Memory B cell (primary cell): ENCODE measurements at places on chromosomes 6 and 20.
A peak's percentile ranks its signal among the peaks of the same experiment; 100 is the strongest.

DNA sequence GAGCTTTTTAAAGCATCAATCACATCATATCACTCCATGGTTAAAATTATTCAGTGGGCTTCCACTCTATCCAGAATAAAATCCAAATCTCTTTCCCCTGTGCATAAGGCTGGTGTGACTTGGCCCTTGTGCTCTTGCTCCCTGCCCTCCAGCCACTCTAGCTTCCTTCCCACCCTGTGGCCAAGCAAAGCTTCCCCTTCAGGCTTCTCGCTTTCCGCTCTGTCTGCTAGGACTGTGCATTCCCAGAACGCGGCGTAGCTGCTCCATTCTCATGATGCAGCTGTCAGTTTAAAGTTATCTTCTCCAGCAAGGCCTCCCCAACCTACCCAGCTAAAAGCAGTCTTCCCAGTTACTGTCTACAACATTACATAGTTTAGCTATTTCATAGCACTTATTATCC, 19.4 kb upstream of the KCNK16 start:
- H3K27ac ChIP-seq = no peak overlapping the region
- peaks cover 9% of the 10 kb centered on the region for H3K27me3 ChIP-seq
- no peak overlapping the region for H3K4me3 ChIP-seq
- DNase-seq = no peak
- peaks cover 16% of the 10 kb centered on the region for H3K4me1 ChIP-seq
- H3K36me3 ChIP-seq = peaks cover 4% of the 10 kb centered on the region

DNA sequence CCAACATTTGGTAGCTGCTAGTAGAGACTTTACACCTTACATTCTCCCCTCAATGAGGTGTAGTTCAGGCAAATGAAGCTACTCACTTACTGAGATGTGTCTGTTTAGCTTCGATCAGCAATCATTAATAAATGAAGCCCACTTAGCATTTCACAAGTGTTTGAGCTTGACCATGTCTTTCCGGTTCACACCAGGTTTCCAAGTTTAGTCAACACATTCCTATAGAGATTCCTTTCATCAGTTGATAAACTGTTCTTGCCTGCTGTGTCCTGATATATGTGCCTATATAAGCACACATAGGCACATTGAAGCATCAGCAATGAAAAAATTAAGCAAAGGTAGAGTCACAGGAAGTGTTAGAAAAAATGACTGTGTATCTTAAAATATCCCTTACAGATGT, 150.0 kb downstream of the BTBD3 start:
- H3K36me3 ChIP-seq = no peaks in the 10 kb centered on the region
- no peaks in the 10 kb centered on the region for H3K27me3 ChIP-seq
- no peak for DNase-seq
- H3K4me1 ChIP-seq = no peaks in the 10 kb centered on the region
- H3K27ac ChIP-seq = no peak overlapping the region

GRCh38 chr20:51791626-51792025, 10.7 kb downstream of the SALL4 start:
- H3K27me3 ChIP-seq = peaks cover 6% of the 10 kb centered on the region
- no peaks in the 10 kb centered on the region for H3K4me1 ChIP-seq
- no peaks in the 10 kb centered on the region for H3K36me3 ChIP-seq
- no peak overlapping the region for H3K27ac ChIP-seq
- H3K4me3 ChIP-seq = no peak overlapping the region

DNA sequence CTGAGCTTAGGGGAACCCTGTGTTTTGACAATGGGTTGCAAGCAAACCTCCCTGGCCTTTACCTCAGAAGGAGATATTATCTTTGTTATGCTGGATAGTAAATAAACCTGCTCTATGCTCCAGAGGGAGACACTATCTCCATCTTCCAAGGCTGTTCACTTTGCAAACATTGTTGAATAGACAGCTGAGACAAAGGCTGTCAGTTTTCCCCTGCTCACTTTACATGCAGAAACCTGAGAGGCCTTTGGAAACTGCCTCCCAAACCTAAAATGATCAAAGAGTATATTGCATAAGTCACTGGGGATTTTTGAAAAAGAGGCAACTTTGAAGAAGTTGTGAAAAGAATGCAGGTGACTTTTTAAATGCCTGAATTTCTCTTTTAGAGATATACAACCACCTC, 61.6 kb downstream of the MRAP2 start:
- H3K27me3 ChIP-seq = peaks cover 2% of the 10 kb centered on the region
- no peaks in the 10 kb centered on the region for H3K36me3 ChIP-seq

- no peak for DNase-seq
- H3K4me3 ChIP-seq = no peak overlapping the region
- no peaks in the 10 kb centered on the region for H3K4me1 ChIP-seq
- H3K27ac ChIP-seq = no peak overlapping the region
- no peaks in the 10 kb centered on the region for H3K36me3 ChIP-seq
- H3K27me3 ChIP-seq = no peaks in the 10 kb centered on the region
These were observed 17.0 kb upstream of the SAMD3 start for GRCh38 chr6:130239755-130240154.

DNA sequence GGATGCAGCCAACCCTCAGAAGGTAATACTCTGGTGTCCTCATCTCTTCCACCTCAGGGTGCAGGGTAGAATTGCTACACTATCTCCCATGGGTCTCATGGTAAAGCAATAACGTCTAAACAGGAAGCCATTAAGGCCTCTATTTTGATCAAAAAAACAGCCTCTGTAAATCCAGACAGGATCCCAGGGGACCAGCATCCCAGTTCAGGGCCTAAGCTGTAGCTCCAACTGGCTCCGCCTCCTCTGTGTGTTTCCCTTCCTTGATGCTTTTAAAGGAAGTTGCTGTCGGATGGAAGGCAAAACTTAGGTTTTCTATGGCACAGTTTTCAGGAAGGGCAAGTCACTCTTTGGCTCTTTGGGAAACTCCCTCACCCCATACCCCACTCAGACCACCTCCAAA, 222.0 kb downstream of the MAFB start:
- no peaks in the 10 kb centered on the region for H3K27me3 ChIP-seq
- H3K4me3 ChIP-seq = no peak overlapping the region
- no peaks in the 10 kb centered on the region for H3K36me3 ChIP-seq
- H3K27ac ChIP-seq = peak overlapping the region; percentile 89

GRCh38 chr6:133503336-133503729, 262.2 kb downstream of the EYA4 start:
- no peak overlapping the region for H3K4me3 ChIP-seq
- no peak overlapping the region for H3K27ac ChIP-seq

DNA sequence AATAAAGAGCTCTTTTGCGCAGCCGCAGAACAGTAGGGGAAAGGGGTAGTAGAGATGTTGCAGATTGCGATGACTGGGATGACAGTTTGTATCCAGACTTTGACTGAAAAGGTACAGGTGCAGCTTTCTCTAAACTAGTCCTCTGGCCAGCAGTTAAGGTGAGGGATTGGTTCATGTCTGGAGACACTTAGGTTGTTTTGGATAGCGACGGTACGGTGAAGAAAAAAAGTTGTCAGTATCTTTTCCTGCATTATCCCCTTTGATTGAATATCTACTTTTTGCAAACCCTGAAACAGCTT, 537 bp downstream of the PRR3 start:
- H3K27me3 ChIP-seq = no peaks in the 10 kb centered on the region
- peaks cover 22% of the 10 kb centered on the region for H3K4me1 ChIP-seq
- peak overlapping the region; percentile 97 for H3K27ac ChIP-seq
- peaks cover 16% of the 10 kb centered on the region for H3K36me3 ChIP-seq
- no peak for DNase-seq
- peak overlapping the region; percentile 98 for H3K4me3 ChIP-seq

DNA sequence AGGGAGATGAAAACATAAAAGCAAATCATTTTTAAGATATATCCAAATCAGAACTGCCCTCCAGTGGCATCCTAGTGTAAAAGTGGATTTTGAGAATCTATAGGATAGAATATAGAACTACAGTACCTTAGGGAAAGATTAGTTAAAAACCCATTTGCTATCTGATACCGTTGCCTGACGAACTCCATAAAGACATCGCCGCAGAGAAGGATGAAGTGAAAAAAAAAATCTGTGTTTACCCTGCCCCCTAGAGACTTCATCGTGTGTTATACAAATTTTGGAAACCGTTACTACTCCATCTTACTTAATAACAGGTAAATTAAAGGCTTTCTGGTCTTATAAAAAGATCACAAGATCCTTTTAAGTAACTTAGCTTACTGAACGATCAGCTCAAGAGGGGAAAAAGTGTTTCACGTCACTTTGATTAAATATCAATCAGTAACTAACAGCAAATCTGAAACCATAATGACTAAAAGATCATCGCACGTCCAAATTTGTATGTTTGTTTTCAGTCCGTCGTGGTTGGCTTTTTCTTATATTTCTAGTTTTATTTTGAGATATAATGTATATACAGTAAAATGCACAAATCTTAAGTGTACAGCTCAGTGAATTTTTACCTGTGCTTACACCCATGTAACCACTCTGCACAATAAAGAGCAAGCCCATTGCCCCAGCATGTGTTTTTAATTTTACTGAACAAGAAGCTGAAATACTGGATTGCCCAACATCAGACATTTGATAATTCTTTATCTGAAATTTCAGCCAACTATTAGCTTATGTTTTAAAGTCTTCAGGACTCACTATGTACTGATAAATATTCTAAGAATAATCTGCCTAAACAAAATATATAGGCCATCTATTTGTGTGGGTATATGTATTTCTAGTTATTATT, 881 bp upstream of the MCM3 start:
- H3K27ac ChIP-seq = no peak overlapping the region
- H3K4me3 ChIP-seq = no peak overlapping the region
- H3K27me3 ChIP-seq = no peaks in the 10 kb centered on the region
- peaks cover 11% of the 10 kb centered on the region for H3K36me3 ChIP-seq
- no peak for DNase-seq

GRCh38 chr6:32868257-32868788, 14.3 kb downstream of the PSMB9 start:
- no peak overlapping the region for H3K4me3 ChIP-seq
- H3K27me3 ChIP-seq = no peaks in the 10 kb centered on the region
- H3K36me3 ChIP-seq = no peaks in the 10 kb centered on the region
- peak; percentile 88 for DNase-seq

- no peak overlapping the region for H3K27ac ChIP-seq
- no peak overlapping the region for H3K4me3 ChIP-seq
- DNase-seq = no peak
- peaks cover 9% of the 10 kb centered on the region for H3K36me3 ChIP-seq
These were observed 84.7 kb downstream of the TRMT6 start for GRCh38 chr20:5865604-5866003.

DNA sequence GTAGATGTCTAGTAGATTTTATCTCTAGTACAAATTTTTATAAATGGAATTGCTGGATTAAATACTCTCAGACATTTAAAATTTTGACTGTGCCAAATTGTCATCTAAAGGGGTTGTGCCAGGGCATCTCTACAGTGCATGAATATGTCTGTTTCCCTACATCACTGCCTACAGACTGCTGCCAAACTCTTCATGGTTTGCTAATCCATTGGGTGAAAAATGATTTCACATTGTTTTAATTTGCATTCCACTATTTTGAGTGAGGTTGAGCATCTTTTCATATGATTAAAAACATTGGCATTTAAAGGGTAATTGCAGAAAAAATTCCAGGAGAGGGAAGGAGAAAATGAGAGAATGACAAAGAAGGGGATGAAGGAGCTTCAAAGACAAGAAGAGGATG, 267.7 kb upstream of the RNF24 start:
- H3K4me3 ChIP-seq = no peak overlapping the region
- no peak for DNase-seq
- no peaks in the 10 kb centered on the region for H3K4me1 ChIP-seq
- H3K27me3 ChIP-seq = peaks cover 2% of the 10 kb centered on the region

DNA sequence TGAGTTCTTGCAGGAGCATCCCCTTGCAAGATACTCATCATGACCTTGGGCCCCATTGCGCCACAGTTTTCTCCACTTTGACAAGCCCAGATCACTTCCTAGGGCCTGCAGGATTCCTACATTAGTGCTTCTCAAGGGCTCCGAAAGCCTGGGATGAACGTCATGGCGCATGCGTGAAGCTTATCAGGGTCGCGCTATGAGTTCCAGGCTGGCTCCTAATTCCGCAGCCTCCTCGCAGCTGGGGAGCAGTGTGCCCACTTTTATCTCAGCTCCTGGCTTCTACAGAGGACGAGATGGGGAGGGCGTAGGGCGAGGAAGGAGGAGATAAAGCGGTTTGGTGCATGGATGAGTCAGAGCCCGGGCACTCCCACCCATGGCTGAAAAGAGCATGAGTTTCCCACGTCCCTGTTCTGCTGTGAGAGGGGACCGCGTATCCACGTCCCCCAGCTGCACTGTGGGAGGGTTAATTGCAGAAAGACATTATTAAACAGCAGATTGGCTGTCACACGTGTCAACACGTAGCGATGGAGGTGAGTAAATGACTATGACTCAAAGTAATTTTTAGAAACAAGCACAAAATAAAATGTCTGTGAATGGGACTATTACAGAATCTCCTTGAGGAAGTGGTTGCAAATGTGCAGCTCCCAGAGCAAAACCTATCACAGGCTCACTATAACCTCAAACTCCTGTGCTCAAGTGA, 72.9 kb upstream of the DSP start:
- H3K27ac ChIP-seq = no peak overlapping the region
- H3K4me1 ChIP-seq = peaks cover 8% of the 10 kb centered on the region
- no peak for DNase-seq
- no peak overlapping the region for H3K4me3 ChIP-seq

DNA sequence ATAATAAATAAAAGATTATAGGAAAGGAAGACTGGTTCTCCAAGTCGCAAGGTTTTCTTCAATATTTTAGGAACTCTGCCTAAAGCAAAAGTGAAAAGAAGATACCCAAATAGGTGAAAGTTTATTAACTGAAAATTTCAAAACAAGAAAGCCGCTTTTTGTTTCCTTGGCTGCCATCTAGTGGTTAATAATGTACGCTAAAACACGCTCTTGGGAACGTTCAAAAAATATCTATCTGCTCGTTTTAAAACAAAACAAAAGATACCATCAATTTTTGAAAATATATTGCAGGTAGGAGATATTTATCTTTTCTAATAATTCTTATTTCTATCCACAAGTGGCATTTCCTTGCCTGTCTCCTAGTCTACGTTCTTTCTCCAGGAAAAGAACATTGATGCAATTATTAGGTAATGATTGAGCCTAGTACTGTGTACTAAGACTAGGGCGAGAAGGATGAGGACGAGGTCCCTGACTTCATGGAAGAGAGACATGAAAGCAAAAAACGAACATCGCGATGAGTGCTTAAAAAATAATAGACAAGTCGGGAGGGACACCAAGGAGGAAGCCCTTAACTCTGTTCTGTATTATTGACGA, 97.2 kb downstream of the SPTLC3 start:
- H3K36me3 ChIP-seq = no peaks in the 10 kb centered on the region
- no peaks in the 10 kb centered on the region for H3K4me1 ChIP-seq
- H3K27ac ChIP-seq = no peak overlapping the region
- DNase-seq = no peak
- H3K4me3 ChIP-seq = no peak overlapping the region
- H3K27me3 ChIP-seq = peaks cover 3% of the 10 kb centered on the region
